T-cell (primary cell): ENCODE measurements at places on chromosomes 7 and 10.

- no peak overlapping the region for H3K27ac ChIP-seq
- no peak for DNase-seq
- no peaks in the 10 kb centered on the region for H3K36me3 ChIP-seq
- H3K4me3 ChIP-seq, result no peak overlapping the region
- H3K4me1 ChIP-seq, result no peaks in the 10 kb centered on the region
- no peaks in the 10 kb centered on the region for H3K27me3 ChIP-seq
Observed at GRCh38 chr7:84363741-84364140, 169.2 kb upstream of the SEMA3A start.

- H3K27ac ChIP-seq, result no peak overlapping the region
- H3K27me3 ChIP-seq, result no peaks in the 10 kb centered on the region
- H3K4me3 ChIP-seq, result no peak overlapping the region
- peaks cover 22% of the 10 kb centered on the region for H3K4me1 ChIP-seq
Observed at GRCh38 chr7:151679071-151679708, 159.5 kb upstream of the RHEB start.

- no peaks in the 10 kb centered on the region for H3K4me1 ChIP-seq
- no peaks in the 10 kb centered on the region for H3K36me3 ChIP-seq
- H3K27ac ChIP-seq, result no peak overlapping the region
- DNase-seq, result no peak
- H3K27me3 ChIP-seq, result no peaks in the 10 kb centered on the region
Observed at GRCh38 chr10:87551326-87551725, 46.6 kb downstream of the MINPP1 start.

DNA sequence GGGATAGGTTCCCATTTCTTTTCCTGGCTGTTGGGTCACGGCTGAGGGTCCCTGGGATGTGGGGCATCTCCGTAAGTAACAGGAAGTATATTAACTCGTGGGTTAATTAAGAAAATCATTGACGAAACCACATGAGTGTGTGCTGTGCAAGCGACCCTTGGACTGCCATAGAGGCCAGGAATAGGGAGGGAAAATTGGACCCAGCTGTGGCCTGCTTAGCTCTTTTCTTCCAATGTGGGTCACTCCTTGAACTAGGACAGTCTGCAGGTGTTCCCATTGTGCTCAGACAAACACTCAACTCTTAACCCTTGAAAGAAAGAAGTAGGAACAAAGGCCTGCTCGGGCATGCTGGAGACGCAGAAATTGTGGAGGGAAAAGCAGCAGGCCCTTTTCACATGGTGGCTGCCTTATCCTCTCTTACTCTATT is 25.6 kb upstream of the PLEKHA1 start:
- no peaks in the 10 kb centered on the region for H3K4me1 ChIP-seq
- H3K4me3 ChIP-seq, result no peak overlapping the region
- DNase-seq, result no peak
- no peak overlapping the region for H3K27ac ChIP-seq

DNA sequence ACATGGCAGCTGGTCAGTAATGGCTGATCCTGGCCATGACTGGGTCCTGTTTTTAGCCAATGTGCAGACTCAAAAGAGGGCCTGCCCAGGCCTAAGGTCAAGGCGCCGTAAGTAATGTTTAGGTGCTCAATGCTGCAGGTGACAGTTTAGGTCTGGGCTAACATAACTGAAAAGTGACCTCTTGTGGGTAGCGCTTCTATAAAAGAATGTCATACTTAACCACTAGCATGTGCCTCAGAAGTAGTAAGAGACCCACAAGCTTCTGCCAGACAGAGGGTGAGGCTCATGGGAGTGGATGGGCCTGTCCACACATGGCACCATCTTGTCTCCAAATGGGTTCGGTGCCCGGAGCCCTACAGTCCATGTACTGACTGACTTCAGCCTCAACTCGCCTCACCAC is 90.5 kb upstream of the GSDME start:
- DNase-seq, result no peak
- no peaks in the 10 kb centered on the region for H3K4me1 ChIP-seq
- no peak overlapping the region for H3K4me3 ChIP-seq
- no peaks in the 10 kb centered on the region for H3K36me3 ChIP-seq

DNA sequence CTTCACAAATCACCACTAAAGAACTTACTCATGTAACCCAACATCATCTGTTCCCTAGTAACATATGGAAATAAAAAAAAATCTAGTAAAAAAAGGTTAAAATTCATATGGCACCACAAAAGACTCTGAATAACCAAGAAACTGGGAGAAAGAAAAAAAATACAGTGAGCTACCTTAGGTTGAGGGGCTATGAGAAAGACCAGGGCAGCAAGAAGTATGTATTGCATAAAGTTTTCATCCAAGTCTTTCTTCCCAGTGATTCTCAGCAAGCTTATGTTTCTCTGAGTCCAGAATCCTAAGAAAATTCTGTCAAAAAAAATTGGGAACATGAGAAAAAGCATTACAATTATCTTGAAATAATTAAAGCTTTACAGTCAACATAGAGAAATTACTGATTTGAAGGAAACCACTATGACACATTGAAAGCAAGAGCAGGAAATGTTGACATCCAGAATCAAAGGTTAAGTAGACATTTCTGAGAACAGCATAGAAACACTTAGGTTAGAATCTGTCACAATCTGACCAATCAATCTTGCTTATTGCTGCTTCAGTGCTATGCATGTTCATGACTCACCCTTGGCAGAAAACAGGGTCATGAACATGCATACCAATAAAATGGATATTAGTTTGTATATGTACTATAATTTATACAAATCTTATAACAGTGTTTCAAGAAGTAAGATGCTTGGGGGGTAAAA is 494.0 kb upstream of the POT1 start:
- H3K4me1 ChIP-seq, result no peaks in the 10 kb centered on the region
- H3K36me3 ChIP-seq, result no peaks in the 10 kb centered on the region
- no peak overlapping the region for H3K4me3 ChIP-seq

DNA sequence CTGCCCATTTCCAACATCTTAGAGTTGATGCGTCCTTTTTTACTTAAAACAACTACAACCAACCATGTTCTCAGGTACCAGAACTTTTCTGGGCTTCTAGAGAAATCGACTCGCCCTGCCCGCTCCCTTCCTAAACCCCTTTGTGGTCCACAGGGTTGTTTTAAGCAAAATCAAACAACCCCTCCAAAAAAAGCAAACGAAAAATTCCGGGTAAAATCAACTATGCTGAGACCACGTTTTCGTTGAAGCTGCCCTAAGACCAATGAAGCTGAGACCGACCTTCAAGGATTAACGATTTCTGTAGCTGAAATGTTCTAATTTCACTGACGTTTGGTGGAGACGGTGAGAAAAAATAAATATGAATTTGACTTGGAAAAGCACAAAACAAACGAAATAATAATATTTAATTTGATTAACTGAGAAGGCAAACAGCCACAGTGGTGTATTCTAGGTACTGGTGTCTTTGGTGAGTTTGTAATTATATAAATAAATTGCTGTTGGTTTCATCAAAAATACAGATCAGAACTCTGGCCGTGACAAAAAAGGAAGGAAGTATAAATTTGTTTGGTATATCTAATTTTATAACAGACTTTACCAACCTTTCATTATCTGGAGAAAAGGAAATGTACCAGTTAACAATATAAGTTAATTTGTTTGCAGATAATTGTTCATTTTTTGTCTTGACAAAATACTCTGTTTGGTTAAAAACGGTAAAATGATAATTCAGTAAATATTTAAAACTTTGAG is 4.7 kb upstream of the IGF2BP3 start:
- H3K4me3 ChIP-seq, result no peak overlapping the region
- no peak overlapping the region for H3K27ac ChIP-seq
- H3K4me1 ChIP-seq, result peaks cover 33% of the 10 kb centered on the region
- H3K36me3 ChIP-seq, result no peaks in the 10 kb centered on the region
- H3K27me3 ChIP-seq, result peaks cover 36% of the 10 kb centered on the region

GRCh38 chr10:4519658-4520402 is 306.2 kb upstream of the AKR1E2 start:
- no peaks in the 10 kb centered on the region for H3K4me1 ChIP-seq
- no peaks in the 10 kb centered on the region for H3K36me3 ChIP-seq
- H3K27me3 ChIP-seq, result no peaks in the 10 kb centered on the region
- no peak overlapping the region for H3K27ac ChIP-seq
- H3K4me3 ChIP-seq, result no peak overlapping the region
- DNase-seq, result no peak

DNA sequence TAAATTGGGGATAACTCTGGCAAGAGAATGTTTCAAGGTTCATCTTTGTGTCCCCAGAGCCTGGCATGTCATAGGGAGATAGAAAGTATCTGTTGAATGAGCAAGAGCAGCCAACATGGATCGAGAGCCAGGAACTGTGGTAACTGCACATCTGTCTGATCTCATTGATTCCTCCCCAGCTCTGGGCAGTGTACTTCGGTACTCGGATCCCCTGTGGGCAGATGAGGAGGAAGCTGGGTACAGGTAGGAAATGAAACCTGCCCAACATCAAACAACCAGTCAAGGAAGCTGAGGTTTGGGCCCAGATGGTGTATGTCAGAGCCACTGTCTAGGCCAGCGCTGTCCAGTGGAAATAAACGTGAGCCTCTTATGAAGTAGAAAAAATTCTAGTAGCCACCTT is 76.4 kb downstream of the GRK5 start:
- peaks cover 29% of the 10 kb centered on the region for H3K4me1 ChIP-seq
- no peaks in the 10 kb centered on the region for H3K27me3 ChIP-seq
- H3K27ac ChIP-seq, result peak overlapping the region; percentile 38
- no peaks in the 10 kb centered on the region for H3K36me3 ChIP-seq
- no peak for DNase-seq
- H3K4me3 ChIP-seq, result no peak overlapping the region

DNA sequence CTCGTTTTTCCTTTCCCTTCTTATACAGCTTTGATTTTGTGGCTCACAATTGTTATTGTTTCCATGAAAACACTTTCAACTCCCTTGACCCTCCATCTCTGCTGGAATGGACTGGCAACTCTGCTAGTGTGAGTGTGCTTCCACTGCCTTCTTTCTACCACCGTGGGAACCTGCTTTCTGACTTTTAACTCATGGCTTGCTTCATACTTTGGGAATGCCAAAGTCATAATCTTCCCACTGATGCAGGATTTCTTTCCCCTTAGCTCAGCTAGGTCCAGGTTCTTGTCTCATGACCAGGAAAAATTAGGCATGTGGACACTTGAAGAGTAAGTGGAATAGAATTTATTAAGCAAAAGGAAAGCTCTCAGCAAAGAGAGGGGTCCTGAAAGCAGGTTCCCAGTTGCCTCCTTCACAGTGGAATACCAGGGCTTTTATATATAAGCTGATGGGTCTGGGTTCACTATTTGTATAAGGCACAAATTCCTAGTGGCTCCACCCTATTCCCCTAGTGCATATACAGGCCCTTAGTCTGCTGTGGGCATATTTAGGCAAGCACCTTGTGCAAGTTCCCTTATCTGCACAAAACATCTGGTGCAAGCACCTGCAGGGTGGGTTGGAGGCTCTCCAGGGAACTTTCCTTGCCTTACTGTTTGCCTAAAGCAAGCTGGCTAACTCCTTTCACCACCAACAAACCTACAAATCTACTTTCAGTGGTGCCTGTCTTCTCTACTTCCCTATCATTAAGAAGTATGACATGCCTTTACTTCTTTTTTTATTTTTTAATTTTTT is 119.5 kb downstream of the CFAP58 start:
- no peaks in the 10 kb centered on the region for H3K4me1 ChIP-seq
- H3K27ac ChIP-seq, result no peak overlapping the region
- no peak overlapping the region for H3K4me3 ChIP-seq
- no peaks in the 10 kb centered on the region for H3K27me3 ChIP-seq
- DNase-seq, result no peak

- H3K27me3 ChIP-seq, result no peaks in the 10 kb centered on the region
- no peaks in the 10 kb centered on the region for H3K4me1 ChIP-seq
- H3K36me3 ChIP-seq, result no peaks in the 10 kb centered on the region
- no peak overlapping the region for H3K27ac ChIP-seq
- no peak overlapping the region for H3K4me3 ChIP-seq
Observed at GRCh38 chr7:40316176-40316575, 181.4 kb downstream of the SUGCT start.

DNA sequence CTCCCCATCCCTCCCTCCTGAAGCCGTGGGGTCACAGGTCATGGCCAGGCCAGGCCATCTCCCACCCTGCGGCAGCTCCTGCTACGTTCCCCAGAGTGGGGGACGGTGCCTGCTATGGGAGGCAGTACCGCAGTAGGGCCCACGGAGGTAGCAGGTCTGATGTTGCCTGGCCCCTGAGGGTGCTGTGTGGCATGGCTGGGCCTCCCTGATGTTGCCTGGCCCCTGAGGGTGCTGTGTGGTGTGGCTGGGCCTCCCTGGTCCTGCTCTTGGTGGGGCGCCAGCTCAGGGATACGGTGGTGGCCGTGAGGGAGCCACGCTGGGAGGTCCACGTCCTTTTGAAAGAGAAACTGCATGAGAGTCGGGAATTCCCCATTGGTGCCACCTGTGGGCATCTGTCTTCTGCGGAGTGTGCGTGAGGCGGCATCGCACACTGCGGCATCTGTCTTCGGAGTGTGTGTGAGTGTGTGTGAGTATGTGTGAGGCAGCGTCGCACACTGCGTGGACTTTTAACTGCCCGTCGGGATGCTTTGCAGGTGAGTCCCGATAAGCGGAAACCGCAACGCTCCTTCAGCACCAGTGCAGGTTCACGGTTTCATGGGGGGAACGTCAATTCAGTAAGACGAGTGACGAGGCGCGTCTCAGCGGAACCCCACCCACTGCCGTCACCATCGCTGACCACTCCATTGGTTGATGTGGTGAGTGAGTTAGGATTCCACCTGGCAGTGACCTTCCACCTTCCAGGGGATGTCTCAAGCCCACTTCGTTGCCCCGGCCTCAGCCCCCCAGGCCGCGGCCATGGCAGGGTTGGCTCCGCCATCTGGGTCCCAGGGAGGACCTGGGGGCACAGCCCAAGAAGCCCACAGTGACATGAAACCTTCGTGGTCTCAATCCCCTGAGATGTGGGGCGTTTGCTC is 51.2 kb upstream of the CFAP46 start:
- no peaks in the 10 kb centered on the region for H3K4me1 ChIP-seq
- no peaks in the 10 kb centered on the region for H3K36me3 ChIP-seq
- no peak overlapping the region for H3K4me3 ChIP-seq
- no peak overlapping the region for H3K27ac ChIP-seq
- H3K27me3 ChIP-seq, result no peaks in the 10 kb centered on the region

GRCh38 chr10:61153771-61154170 is 209.8 kb upstream of the RHOBTB1 start:
- no peak overlapping the region for H3K4me3 ChIP-seq
- H3K27ac ChIP-seq, result no peak overlapping the region
- no peaks in the 10 kb centered on the region for H3K4me1 ChIP-seq
- DNase-seq, result no peak
- no peaks in the 10 kb centered on the region for H3K36me3 ChIP-seq
